ENCODE measurements at places on chromosomes 4 and X. TPM values are rescaled to one million over a fixed set of nuclear protein-coding genes. Genes with fewer than 3 reads are reported as not detected.
A peak's percentile ranks its signal among the peaks of the same experiment; 100 is the strongest.

GRCh38 chr4:72604324-72604723 lies 35.3 kb upstream of the ADAMTS3 start:
- ATAC-seq: no peak

DNA sequence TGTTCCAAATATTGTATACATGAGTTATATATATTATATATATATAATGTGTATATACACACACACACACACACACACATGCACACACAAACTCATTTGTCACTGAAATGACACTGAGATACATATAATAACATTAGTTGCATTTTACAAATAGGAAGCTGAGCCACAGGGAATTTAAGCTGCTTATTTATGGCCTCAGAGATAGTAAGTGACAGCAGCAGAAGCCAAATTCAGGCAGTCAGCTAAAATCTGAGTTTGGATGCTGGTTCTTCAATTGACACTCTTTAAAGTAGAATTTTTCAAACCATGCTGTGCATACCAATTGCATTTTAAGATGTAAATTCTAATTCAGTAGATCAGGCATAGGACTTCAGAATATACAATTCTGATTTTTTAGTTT lies 163.3 kb upstream of the CTSO start:
- no peak for ATAC-seq

GRCh38 chr4:1602655-1603412 lies 81.3 kb downstream of the FAM53A start:
- no peak for ATAC-seq

DNA sequence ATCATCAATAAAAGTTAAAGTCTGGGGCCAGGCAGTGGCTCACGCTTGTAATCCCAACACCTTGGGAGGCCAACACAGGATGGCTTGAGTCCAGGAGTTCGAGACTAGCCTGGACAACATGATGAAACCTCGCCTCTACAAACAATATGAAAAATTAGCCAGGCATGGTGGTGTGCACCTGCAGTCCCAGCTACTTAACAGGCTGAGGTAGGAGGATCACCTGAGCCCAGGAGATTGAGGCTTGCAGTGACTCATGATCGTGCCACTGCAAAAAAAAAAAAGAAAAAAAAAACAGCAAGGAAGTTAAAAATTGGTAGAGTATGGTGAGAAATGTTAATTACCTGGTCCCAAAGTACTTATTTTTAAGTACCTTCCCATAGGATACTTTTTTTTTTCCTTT lies 27.5 kb downstream of the FBXW7 start:
- ATAC-seq: no peak

DNA sequence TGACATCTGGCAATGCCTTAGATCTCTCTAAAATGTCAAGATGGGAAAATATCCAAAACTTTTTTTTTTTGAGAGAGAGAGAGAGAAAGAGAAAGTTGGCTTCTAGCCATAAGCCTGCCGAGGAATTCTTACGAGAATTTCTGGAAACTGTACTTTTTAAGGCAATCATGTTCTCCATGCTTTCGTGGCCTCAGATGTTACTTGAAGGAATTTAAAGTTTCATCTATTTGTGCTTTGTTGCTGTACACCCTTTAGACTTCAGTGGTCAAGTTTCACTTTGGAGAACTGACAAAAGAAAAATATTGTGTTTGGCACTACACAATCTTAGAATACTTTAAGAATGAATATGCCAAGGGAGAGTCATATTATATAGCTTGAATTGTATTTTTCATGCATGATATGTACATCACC lies 53.9 kb downstream of the FAT4 start:
- ATAC-seq: no peak

Gene CXCL1
- total RNA-seq: 0.28 TPM

- no peak for ATAC-seq
Measured at GRCh38 chrX:6456196-6456595, 78.7 kb downstream of the VCX3A start.

Gene TCEANC
- total RNA-seq: 4.9 TPM

- peak; percentile 81 for ATAC-seq
Measured at GRCh38 chr4:182143822-182144625, 99.2 kb upstream of the TENM3 start.

DNA sequence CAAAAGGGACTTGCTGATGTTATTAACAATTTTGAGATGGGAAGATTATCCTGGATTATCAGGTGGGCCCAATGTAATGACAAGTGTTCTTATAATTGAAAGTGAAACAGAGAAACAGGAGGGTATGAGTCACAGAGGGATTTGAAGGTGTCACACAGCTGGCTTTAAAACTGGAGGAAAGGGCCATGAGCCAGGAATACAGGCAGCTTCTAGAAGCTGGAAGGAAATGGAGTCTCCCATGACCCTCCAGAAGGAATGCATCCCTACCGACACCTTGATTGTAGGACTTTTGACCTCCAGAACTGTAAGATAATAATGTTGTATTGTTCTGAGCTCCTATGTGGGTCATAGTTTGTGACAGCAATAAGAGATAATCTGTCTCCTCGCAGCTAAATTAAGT lies 98.0 kb upstream of the STIM2 start:
- ATAC-seq: no peak

GRCh38 chrX:30593440-30594200 lies 16.1 kb upstream of the TASL start:
- no peak for ATAC-seq

DNA sequence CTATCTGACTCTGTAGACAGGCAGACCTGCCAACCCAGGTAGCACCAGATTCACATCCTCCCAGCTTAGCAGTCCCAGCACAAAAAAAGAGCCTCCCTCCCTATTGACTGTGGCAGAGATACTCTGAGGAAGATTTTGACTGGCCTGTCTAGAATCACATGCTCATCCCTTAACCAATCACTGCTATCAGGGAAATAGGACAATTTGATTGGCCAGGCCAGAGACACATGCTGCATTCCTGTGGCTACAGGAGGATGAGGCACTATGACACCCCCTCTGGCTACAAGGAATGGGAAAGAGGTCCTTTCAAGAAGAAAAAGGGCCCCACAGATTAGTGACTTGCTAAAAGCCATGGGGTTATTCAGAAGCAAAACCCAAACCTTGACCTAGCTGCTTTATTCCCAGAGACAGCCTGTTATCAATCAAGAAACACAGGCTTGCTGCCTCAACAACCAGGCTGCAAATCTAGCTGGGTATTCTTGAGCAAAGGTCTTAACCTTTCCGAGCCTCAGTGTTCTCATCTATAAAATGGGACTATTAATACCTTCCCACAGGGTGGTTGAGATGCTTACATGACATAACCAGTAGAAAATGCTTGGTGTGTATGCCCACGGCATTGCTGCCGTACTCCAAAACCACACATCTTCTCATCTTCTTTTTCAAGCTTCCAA lies 147.6 kb downstream of the BCOR start:
- ATAC-seq: no peak

- ATAC-seq: no peak
Measured at GRCh38 chrX:112636951-112637581, 42.7 kb downstream of the LHFPL1 start.

GRCh38 chrX:138875472-138875871 lies 164.0 kb upstream of the FGF13 start:
- ATAC-seq: no peak

- no peak for ATAC-seq
Measured at GRCh38 chr4:1156069-1156468, 16.3 kb downstream of the SPON2 start.

DNA sequence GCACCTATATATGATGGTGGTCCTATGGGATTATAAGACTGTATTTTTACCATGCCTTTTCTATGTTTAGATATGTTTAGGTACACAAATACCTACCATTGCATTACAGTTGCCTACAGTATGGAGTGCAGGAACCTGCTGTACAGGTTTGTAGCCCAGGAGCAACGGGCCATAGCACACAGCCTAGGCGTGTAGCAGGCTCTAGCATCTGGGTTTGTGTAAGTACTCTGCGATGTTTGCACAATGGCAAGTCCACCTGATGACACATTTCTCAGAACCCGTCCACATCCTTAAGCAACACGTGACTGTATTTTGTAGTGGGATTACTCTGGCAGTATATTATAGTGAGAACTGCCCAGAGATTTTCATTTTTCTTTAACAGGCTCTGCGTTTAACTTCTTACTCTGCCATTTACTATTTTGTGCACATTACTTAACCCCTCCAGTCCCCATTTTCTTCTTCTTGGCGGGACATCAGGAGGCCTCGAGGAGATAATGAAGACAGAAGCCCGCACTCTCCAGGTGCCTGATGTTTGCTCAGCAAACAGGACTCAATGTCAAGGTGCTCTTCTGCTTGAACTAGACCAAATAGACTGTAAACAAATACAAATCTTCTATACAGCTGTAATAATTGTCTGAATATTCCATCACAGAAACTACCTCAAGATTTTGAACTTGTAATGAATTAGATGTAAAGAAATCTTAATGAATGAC lies 102.0 kb upstream of the PDLIM3 start:
- no peak for ATAC-seq

Gene SMAD1
- 25.7 TPM for total RNA-seq

GRCh38 chr4:82799006-82799881 lies 648 bp upstream of the SCD5 start:
- ATAC-seq: peak; percentile 6

- no peak for ATAC-seq
Measured at GRCh38 chrX:104679175-104679574, 113.2 kb downstream of the IL1RAPL2 start.

DNA sequence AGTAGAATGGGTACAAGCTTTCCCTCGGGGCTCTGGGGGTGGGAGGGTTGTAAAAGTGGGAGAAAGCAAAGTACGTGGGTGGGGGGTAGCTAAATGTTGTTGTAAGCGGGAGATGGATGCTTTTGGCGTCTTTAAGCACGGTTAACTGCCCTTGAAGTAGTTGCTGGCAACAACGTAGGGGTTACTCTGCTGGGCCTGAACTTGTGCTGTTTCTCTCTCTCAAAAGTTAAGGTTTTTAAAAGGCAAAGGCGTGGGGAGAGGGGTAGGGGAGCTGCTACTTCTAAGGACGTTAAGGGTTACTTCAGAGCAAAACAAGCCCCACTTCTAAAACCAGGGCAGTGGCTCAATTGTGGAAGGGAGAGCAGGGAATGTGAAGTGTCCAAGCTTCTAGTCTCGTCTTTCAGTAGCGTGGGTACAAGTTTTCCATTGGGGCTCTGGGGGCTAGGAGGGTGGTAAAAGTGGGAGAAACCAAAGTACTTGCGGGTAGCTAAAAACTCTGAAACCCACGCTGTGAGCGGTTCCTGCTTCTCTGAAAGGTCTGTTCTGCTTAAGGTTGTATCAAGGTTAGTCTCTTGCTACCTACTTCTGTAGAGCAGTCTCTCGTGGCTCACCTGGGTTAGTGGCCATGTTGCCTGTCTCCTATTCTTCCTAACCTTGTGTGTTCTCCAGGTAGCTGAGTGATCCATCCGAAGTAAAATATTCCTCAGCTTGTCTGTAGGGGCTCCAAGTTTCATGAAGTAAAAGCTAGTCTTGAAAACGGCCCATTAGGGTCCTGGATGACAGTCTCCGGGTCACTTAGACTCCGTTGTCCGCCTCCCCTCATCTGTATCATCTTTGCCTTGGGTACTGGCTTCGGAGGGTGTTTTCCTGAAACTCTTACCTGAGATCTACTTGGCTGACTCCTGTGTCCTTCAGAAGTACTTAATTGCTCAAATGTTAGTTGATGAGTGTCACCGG lies 1.7 kb upstream of the WDR1 start:
- ATAC-seq: no peak

DNA sequence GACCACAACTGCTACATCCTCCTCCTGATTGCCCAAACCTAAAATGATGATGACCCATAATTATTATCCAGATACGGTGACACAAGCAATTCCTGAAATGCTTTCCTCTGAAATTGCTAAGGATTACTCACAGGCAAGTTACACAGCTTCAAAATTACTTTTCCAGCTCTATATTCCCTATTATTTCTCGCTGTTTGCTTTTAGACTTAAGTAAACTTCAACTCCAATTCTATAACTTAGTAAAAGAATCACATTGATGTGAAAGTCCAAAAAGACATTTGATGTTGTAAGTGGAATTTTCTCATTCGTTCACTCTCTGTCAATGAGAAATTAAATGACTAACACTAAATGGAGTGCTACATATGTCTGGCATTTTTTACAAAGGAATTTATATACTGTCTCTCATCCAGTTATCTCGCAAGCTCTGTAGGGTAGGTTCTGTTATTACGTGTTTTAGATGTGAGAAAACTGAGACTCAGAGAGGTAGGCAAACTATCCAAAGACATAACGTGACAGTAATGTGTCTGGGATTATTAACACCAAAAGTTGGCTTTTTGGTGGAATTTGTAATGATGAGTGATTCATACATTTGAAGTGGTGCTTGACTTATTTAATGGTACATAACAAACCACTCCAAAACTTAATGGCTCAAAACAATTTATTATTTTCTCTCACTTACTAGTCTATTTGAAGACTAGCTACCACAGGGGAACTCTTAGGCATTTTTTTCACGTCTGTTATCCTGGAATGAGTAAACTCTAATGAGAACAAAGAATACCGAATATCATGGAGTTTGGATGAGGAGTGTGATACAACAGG lies 31.5 kb downstream of the PALLD start:
- ATAC-seq: no peak

GRCh38 chrX:112545051-112545450 lies 134.7 kb downstream of the LHFPL1 start:
- no peak for ATAC-seq

- peak; percentile 97 for ATAC-seq
Measured at GRCh38 chr4:141307241-141307689, 86.6 kb downstream of the ZNF330 start.

DNA sequence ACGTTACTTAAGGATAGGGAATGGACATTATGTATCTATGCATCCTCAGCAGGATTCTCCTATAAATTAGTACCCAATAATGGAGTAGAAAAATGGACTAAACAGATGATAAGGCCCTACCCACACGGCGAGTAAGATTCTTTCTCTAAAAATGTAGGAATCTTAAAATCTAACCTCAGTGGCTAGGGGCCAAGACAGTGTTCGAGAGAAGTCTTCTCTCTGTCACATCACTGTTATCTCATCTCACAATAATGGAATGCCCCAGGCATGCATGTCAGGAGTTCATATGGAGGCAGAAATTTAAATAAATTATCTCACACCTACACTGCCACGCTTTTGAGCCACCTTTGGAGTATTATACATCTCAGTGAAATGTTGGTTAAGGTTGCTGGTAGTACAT lies 132.9 kb downstream of the LDB2 start:
- ATAC-seq: no peak

Gene KLHL13
- total RNA-seq: 37.0 TPM

DNA sequence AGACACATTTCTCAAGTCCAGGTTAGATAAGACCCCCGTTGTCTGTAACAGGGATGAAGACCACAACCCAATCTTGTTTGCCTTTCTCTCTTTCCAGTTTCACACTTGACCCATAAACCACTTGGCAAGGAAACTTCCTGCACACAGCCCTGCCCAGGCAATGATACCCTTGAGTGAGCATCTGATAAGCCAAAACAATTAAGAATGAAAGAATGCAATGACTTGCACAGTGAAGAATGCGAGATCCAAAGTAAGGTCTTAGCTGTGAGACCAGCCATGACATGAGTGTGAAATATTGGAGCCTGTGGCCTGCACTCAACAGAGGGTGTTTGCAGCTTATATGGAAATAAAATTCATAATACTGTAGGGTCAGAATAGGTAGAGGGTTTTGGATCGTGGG lies 37.9 kb upstream of the MXRA5 start:
- ATAC-seq: no peak

DNA sequence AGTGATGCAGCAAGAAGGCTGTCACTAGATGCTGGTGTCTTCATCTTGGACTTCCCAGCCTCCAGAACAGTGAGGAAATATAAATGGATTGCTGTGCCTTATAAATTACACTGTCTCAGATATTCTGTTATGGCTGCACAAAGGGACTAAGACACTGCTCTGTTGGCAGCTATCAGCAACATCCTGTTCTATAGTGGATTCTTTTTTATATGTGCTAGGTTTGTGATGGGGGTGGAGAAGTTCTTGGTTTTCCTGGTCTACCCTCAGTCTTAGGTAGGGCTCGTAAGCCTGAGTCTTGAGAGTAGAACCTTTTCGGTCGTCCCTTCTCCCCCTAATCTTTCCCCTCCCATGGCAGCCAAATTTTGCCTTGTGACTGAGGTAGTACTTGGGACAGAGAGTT lies 17.3 kb downstream of the STIM2 start:
- no peak for ATAC-seq

Measured in motor neuron (in vitro differentiated cells).